ENCODE measurements at places on chromosomes 1 and 21.

- no peak for DNase-seq
Observed at GRCh38 chr1:204313675-204314074, 46.1 kb downstream of the PLEKHA6 start.

DNA sequence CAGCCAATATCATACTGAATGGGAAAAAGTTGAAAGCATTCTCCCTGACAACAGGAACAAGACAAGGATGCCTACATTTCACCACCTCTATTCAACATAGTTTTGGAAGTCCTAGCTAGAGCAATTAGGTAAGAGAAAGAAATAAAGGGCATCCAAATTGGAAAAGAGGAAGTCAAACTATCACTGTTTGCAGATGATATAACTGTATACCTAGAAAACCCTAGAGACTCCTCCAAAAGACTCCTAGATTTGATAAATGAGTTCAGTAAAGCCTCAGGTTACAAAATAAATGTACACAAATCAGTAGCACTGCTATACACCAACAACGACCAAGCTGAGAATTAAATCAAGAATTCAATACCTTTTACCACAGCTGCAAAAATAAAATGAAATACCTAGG lies 171.3 kb upstream of the HP1BP3 start:
- DNase-seq = no peak

DNA sequence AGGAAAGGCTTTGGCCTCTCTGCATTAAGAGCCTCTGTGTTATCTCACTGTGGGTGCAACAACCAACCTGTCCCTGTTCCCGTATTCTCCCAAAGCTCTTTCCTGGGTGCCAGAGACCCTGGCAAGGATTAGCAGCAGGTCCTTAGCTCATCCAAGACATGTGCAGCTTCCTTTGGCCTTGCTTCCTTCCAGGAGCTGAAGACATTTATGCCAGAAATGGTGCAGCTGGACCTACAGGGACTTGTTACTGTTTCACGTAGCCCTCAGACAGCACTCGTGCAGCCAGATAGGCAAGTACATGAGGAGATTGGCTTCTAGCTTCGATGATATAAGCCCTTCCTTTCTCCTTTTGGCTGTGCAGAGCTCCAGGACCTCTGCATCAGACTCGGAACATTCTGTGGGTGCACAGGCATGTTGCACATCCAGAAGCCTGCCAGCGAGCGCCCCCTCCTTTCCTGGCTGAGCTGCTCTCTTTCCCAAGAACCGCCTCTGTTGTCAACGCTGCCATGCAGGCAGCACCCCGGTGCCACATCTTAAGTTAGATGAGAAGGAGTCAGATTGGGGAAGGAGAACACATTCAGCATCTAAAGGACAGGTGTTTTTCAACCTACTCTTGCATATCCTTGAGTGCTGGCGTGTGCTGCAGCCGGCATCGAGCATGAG lies 284.5 kb upstream of the PLXNA2 start:
- no peak for DNase-seq

DNA sequence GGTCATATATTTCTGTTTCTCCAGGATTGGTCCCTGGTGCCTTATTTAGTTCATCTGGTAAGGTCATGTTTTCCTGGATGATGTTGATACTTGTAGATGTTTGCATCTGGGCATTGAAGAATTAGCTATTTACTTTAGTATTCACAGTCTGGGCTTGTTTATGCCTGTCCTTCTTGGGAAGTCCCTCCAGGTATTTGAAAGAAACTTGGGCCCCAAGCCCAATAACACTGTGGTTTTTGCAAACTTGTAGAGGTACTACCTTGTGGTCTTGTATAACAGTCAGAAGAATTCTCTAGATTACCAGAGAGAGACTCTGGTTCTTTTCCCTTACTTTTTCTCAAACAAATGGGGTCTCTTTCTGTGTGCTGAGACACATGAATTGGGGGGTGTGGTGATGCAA lies 251.4 kb upstream of the B3GALT2 start:
- no peak for DNase-seq

- peak; percentile 84 for DNase-seq
Observed at GRCh38 chr21:42337830-42338728, 12.7 kb downstream of the TFF2 start.

- no peak for DNase-seq
Observed at GRCh38 chr1:9993561-9994075, 3.4 kb upstream of the RBP7 start.

DNA sequence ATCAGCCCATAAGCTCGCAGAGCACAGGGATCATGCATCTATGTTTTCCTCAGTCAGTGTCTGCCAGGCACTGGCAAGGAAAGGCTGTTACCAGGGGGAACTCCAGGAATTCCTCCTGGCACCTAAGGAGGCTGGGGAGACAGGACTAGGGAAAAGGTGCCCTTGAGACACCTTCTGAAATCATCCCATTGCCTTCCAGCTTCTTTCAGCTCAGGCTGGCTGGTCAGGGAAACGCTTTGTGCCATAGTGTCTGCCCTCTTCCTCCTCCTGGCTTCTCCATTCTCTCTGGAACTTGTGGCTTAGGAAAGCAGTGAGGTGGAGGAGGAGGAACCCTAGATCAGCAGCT lies 13.8 kb downstream of the LMNA start:
- DNase-seq = no peak

DNA sequence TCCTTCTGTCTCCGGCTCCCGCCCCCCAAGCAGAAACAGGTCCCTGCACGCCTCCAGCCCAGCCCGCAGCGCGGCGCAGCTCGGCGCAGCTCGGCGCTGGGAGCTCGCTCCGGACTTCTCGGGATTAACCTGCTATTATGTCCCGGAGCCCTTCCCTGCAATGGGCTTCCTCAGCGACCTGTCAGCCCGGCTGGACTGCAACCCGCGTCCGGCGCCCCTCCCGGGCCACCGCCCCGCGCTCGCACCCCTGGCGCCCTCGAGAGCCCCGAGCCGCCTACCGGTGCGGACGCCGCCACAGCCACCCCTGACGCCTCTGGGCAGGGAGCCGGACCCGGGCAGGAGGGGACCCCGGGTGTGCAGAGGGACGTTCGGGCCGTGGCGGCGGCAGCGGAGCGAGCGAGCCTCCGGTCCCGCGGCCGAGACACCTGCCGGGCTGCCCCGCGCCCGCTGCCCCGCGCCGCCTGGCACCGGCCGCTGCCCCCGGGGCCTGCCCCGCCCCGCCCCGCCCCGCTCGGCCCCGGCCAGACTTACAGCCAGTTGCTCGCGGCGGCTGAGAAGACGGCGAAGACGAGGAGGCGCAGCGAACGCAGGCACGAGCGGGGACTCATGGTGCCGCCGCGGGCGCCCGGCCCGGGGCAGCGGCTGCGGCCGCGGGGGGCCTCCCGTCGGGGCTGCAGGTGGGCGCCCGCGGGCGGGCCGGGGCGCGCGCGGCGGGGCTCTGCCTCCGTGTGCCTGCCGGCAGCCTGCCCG lies 407 bp downstream of the WNT4 start:
- DNase-seq = no peak

- no peak for DNase-seq
Observed at GRCh38 chr1:68173283-68173935, 58.9 kb downstream of the WLS start.

GRCh38 chr1:81699234-81699633 lies 101.5 kb upstream of the ADGRL2 start:
- no peak for DNase-seq

DNA sequence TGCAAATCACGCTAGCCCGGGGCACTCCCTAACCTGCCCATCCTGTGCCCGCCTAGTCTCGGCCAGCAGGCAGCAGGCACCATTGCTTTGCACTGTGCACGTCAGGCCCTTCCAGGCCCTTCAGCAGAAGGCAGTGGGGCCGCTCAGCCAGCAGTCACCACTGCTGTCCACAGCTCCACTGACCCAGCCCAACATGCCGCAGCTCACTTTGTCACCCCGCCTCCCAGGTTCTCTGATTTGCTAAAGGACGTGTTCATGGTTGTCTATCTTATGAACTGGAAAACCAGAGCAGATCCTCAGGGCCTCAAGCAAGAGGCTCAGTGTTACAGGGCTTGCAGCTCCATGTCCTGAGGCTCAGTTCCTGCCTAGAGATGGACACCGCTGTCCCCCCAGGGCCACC lies 14.2 kb upstream of the SPOCD1 start:
- no peak for DNase-seq

DNA sequence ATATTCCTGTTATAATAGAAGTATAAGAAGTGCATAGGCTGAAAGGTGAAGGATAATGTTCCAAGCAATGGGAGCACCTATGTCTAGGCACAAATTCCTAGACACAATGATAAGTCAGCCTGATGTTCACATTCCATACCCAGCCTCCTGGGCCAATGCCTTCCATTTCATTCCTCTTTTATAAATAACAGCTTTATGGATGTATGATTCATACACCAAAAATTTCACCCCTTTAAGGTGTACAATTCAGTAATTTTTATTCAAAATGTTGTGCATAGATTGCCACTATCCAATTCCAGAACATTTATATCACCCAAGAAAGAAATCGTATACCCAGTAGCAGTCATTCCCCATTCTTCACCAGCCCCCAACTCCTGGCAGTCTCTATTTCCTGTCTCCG lies 118.8 kb downstream of the BRINP2 start:
- DNase-seq = no peak

DNA sequence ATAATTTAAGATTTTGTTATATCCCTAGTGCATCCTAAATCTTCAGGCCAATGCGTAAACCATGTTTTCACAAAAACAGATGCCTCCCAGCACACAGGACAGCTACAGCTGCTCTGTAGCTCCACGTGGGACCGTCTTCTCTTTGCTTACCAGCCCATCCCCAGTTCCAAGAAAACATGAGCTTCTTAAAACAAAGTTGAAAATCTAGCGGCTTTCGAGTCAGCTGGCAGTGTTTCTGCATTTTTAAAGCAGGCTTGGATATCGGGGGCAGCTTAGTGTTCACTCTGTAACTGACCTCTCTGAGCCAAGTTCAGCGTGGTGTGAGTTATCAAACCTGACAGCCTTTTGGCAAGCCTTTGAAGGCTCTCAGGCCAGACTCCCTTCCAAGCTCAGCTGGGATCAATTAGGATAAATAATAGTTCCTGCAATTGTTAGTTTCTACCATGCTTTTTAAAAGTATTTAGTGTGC lies 881.5 kb downstream of the LTN1 start:
- no peak for DNase-seq

DNA sequence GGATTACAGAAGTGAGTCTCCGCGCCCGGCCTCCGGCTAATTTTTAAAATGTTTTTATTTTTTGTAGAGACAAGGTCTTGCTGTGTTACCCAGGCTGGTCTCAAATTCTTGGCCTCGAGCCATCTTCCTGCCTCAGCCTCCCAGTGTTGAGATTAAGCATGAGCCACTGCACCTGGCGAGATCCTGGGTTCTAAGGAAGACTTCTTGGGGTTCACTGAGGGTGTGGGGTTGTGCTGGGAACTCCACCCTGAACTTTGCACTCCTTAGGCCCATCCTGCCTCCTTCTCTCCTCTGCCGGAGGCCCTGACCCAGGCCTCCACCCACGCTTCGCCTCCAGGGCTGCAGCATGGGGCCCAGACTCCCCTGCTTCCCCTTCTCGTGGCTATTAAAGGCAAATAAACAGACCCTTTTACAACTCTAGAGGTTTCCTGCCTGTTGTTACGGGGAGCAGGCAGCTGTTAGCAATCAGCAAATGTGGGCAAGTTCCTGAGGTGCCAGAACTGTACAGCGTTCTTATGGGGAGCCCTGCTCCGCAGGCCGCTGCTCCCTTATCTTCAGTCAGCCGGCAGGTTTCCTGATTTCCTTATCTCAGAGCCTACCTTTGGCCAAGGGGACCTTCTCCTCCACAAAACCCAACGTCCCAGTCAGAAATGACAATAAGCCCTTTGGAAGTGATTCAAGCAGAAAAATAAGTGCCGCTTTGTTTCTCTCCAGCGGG lies 41.0 kb upstream of the LIN9 start:
- DNase-seq = no peak

DNA sequence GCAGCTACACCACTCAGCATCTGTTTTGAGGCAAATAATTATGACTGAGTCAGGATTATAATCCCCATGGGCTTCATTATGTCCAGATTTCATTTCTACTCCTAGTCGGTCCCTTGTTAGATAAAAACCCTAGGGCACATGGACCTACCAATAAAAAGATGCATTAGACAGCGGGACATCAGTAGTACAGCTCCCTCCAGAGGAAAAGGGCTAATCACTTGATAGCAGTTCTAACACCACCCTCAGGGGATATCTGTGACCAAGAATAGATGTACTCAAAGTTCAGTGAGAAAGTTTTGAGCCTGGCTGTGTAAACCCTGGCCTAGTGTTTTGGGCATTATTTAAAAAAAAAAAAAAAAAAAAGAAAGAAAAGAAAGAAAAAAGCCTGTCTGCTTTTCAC lies 10.0 kb downstream of the GJA8 start:
- no peak for DNase-seq

DNA sequence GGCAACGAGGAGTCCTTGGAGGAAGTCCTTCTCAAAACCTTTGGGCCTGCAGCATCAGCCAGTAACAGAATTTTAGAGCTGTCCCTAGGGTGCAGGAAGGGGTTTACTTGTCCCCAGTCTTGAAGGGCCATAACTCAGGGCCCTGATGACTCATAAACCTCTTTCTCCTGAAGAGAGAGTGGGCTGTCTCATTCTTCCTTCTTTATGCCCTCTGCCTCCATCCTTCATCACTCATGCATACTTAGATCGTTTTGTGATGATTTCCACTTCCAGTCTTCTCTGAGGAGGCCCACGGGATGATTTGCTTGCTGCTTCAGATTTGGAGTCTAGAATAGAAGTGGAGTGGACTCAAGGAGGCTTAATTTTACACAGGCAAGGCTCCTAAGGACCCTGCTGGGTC lies 60.2 kb downstream of the NDUFS5 start:
- DNase-seq = no peak

- no peak for DNase-seq
Observed at GRCh38 chr1:98813738-98814309, 152.3 kb downstream of the SNX7 start.

DNA sequence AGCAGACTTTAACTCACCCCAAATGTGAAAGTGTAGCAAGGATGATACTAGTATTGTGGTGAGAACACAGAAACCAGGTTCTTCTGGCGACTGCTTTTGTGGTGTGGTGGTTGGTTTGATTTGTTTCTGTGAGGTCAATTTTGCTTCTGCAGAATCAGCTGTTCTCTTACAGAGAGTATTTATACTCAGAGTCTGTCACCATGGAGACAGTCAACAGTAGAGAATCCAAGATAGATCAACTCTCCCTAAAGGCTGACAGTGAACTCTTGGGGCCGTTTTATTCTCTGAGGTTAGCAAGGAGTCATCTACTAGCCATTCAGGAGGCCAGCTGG lies at the start of gene CFAP107:
Gene CFAP107 (plus strand): TSS at position 209 of the 332 bp plus-strand sequence. CDS start 231 bp downstream, outside the sequence.
- no peak for DNase-seq

Measured in T-helper 17 cell (primary cell).